ENCODE measurements at places on chromosomes 11 and 22.

GRCh38 chr11:108221911-108222573, 396 bp downstream of the NPAT start:
- no peak for DNase-seq

- DNase-seq: no peak
Measured at GRCh38 chr11:64224151-64224890, 1.7 kb downstream of the TRPT1 start.

DNA sequence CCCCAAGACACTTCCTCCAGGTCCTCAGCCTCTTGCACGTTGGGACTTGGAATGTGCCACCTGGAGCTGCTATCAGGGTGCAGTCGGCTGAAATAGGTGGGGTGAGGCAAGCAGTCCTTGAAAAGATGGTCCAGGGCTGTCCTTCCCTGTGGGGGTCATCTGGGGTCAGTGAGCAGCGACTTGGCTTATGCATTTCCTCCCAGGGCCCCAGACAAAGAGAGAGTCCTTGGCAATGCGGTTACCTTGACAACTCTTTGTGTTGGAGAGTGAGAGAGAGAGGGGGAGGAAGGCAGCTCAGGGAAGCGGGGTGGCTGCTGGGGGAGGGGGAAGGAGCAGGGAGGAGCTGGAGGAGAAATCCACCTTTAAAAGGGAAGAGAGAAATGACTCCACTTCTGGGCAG, 93.8 kb downstream of the MIAT start:
- DNase-seq: no peak

- DNase-seq: no peak
Measured at GRCh38 chr22:47448231-47449223, 686.1 kb downstream of the TBC1D22A start.

GRCh38 chr22:17430412-17430811, 61.2 kb downstream of the CECR2 start:
- no peak for DNase-seq

DNA sequence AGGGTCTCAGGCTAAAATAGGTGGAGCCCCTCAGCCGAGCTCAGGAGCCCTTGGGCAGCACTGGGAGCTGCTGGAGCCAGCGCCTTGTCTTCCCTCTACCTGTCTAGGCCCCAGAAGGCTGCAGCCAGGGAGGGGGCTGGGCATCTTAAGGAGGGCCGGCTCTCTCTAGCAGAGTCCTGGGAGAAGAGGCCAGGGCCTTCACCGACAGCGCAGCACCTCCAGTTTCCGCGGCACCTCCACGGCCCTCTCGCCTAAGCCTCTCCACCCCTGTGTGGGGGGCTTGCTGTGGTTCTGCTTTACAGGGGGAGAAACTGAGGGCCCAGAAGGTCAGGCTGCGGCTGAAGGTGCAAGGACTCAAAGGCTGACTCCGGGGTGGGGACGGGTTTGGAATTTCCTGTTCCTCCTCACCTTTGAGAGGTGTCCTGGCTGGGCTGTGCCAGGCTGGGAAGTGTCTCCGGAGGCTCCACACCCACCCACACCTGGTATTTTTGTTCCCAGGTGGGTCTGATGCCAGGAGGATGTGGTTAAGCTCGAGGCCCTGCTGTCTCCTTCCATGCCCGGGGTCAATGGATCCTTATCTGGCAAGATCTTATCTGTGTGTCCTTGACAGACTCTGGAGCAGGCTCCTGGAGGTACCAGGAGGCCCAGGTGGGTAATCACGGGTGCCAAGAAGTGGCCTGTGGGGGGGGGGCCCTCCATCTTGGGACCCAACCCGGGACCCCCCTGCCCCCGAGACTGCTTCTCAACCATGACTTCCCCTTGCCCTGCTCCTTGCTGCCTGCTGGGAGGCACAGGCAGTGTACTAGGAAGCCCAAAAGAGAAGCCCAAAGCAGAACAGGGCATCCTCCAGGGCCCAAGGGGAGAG, 95.3 kb upstream of the FGF3 start:
- no peak for DNase-seq

- no peak for DNase-seq
Measured at GRCh38 chr22:25645266-25645665, 80.8 kb downstream of the GRK3 start.

GRCh38 chr22:45336971-45337431, 27.3 kb downstream of the FAM118A start:
- no peak for DNase-seq

DNA sequence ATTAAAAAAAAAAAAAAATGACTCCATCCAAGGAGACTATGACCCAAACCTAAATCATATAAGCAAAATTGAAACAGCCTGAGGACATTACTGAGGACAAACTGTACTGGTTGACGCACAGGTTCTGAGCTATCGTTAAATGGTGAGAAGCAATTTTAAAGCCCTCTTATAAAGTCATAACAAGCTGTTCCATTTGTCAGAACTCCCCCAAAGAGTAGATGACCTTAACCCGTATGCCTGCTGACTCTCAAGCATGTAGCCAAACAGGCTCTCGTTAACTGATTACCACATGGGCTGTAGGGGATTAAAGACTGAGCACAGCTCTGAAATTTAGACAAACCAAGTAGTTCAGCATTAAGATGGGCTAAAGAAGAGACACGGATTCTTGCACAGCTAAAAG, 2.2 kb downstream of the CRYAB start:
- DNase-seq: no peak

DNA sequence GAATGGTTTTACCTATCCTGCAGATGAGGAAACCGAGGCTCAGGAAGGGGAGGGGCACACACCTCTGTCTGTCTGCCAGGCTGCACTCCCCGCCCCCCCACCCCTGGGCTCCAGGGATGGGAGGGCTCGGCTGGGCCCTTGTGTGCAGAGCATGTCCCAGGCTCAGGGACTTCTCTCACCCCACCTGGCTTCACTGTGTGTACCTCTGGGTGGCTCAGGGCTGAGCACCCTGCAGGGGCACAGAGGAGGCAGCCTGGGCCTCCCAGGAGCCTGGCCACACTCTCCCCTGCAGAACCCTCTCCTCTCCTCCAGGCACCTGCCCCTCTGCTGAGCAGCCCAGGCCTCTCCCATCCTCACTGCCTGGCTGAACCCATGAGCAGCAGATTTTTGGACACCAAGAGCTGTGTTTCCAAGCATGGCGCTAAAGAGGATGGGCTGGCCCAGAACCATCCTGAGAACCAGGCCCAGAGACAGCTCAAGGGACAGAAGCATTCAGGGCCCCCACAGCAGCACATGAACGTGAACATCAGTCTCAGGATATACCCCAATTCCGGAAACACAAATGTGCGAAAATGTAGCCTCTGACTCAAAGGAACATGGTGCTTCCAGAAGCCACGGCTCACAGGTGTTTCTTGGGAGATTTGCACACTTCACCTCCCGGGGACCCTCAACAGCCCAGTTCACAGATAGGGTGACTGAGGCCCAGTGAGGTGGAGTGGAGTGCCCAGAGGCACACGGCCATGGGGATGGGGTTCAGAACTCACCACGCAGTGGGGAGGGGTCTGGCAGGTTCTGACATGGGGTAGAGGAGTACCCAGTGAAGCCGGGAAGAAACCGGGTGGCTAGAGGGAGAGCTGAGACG, 10.5 kb downstream of the EMID1 start:
- DNase-seq: no peak

DNA sequence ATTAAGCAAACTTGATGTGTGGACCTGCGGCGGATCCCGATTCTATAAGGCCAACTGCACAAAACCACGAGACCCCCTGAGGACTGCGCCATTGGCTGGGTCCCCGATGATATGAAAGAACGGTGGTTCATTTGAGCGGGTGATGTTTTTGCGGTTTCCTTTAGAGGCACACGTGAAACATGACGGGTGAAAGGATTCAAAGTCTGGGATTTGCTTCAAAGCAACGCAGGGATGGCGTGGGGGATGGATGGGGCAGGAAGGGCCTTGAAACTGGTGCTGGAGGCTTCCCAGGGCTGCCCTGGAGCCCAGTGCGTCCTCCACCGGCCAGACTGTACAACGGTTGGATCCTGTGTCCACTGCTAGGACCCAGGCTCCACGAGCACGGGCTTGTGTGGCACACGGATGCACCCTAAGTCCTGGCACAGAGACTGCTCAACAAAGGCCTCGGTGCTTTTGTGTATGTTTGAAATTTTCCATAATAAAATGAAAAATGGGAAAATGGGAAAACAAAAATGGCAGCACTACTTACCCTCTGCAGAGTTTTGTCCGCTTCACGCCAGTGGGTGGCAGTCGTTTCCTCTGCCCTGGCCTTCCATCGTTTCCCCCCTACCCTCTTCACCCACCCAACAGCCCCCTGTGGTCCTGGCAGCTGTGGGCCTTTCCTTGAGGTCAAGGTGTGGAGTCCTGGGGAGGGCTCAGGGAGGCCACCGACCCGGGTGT, 3.6 kb downstream of the ASCL2 start:
- DNase-seq: no peak

GRCh38 chr22:44523981-44524759, 26.1 kb upstream of the RTL6 start:
- no peak for DNase-seq

DNA sequence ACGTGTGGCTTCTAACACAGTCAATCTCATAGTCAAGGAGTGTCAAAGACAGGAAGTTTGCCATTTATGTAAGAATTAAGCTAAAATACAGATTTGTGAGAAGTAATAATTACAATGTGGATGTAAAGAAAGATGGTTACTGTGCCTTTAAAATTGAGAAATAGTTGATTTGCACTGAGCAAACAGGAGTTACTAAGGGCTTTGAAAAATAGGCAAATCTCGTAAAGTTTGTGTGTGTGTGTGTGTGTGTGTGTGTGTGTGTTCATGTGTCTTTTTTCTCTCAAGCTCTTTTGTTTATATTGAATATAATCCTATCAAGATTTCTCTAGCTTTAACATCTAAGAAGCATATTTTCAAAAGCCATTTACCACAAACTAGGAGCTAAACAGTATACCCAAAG, 2284.5 kb downstream of the LRRC4C start:
- DNase-seq: no peak

DNA sequence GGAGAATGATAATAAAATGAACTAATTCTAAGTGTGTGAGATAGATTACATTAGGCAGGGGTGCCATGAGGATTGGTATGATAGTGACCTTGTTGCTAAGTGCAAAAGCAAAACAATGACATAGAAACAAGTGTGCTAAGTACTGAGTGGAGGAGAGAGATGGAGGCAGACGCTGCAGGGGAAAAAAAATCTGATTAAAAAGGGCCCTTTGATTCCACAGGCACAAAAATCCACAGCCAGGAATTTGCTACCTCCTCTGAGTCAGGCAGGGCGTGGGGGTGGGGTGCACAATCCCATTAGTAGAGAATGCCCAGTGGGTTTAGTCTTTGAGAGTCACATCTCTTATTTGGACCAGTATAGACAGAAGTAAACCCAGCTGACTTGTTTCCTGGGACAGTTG, at the start of gene CNTF:
Gene CNTF (plus strand): TSS at position 322 of the 400 bp plus-strand sequence. CDS start 88 bp downstream, outside the sequence.
- no peak for DNase-seq

DNA sequence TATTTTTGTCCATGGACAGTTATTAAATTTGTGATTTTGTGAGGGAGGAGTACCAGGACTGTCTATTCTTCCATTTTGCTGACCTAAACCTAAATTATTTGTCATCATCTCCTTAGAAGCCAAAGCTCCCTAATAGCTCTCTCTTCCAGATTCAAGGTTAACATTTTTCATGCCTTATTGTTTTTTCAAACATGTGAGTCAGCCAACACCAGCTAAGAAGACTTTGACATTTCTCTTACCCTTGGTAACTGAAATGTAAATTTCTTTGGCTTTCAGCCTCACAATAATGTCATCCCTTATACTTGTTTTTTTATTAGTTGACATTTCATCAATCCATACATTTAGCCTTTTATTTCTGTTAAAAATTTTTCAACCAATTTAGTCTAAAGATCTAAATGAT, 19.2 kb downstream of the OR52E1 start:
- DNase-seq: no peak

GRCh38 chr11:67010296-67010905, 12.5 kb upstream of the SYT12 start:
- no peak for DNase-seq

DNA sequence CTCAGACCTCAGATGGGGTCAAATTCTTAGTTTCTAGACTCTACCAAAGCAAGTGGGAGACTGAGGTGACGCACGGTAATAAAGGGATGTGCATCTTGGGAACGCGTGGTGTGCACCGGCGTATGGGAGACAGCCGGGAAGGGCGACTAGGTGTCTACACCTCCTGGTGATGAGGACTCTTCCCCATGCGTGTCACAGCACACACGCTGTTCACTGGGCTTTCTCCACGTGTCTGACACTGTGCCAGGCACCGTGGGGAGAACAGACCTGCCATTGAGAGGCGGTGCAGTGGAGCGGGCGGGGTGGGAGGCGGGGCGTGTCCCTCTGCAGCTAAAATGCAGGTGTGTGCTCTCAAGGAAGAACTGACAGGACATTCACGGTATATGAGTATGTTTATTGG, 5.3 kb downstream of the FXYD6 start:
- no peak for DNase-seq

GRCh38 chr11:119641983-119642745, 86.8 kb downstream of the NECTIN1 start:
- no peak for DNase-seq

DNA sequence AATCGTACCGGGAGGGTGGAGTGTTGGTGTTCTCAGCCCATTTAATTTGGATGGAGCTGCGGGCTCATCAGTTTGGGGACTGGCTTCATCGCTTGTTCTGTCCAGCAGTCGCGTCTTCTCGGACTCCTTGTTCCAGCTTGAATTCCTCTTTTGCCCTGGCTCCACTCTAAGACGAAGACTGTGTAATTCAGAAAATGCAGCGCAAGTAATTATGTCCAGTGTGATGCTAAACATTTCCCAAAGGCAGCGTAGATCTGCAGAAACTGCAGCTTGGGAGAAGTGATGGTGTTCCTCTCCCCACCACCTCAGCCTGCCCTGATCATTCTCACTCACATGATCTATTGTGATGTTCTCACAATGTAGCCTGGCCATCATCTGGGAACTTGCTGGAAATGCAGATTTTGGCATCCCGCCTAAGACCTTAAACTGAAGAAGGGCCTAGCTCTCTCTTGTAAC, 666 bp downstream of the SLC25A18 start:
- no peak for DNase-seq

DNA sequence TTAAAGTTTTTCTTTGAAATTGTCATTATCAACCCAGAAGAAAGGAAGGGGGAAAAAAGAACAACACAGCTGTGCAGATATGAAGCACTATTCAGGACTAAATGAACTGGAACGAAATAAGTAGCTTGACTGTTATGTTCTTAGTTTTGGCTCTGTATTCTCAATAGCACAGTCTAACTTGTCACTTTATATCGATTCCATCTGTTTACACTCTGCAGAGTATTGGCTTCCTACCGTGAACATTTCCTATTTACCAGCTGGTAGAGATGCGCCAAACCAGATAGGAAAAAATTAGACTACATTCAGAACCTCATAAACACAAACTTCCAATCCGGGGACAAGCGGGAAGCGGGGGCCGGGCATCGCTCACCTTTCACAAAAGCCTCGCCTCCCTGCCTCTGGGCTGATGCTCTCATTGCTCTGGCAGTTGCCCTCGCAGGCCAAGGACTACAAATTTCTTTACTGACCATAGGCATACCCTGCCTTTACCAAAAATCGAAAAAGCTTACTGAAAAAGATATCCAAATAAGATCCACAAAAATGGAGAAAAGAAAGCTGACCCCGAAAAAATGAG, 66.2 kb downstream of the EFCAB6 start:
- DNase-seq: no peak

Data from T1000 (cell line).